ENCODE measurements at places on chromosomes 3 and 15. TPM values are rescaled to one million over a fixed set of nuclear protein-coding genes. Genes with fewer than 3 reads are reported as not detected.
A peak's percentile ranks its signal among the peaks of the same experiment; 100 is the strongest.

DNA sequence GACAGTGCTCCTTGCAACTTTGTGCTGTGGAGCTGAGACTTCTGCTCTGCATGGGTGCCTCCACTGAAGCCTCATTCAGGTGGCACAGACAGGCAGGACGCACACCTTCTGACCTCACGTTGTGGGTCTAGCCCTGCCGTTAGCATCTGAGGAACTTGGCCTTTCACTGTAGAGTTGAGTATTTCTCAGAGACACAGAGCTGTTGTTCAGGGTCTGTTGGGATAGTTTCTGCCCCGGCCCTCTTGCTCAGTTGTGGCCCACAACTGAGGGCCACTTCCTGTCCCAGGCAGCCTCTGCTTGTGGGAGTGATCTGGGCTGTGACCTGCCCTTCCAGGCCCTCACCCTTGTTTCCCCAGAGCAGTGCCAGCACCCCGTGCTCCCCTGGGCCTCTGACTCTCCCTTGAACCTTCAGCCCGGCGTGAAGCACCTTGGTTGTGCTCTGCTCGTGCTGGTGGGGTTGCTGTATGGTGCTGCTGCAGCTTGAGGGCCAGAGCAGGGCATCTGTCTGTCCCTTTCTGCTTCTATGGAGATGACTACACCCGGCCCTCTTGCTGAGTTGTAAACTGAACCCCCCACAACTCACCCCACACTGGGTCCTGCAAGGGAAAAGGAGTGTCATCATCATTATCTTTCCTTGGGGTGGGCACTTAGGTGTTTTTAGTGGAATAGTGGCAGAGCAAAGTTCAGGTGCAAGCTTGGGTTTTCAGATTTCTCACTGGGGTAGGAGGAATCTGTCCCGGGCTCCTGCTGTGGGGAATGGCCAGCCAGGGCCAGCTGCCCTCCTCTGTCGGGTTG lies 11.7 kb downstream of the BAHD1 start:
- DNase-seq, result no peak

DNA sequence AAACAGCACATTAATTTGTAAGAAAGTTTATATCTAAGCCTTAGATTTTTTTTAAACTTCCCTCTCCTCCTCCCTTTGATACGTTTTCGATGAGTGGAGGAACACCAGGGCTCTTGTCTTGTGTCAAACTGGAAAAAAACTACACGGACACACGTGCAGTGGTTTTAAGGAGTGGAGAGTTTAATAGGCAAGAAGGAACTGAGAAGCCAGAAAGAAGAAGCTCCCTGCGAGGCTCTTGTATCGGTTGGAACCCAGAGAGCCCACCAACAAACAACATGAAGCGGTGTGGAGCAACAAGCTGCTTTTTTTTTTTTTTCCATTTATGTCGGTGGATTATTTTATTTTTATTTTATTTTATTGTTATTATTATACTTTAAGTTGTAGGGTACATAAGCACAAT lies 18.6 kb downstream of the NDUFB4 start:
- no peak for DNase-seq

GRCh38 chr15:47405365-47406162 lies 311.7 kb upstream of the SEMA6D start:
- DNase-seq, result no peak

GRCh38 chr3:129018751-129019150 lies 17.6 kb downstream of the EFCC1 start:
- no peak for DNase-seq

- DNase-seq, result peak; percentile 73
Observed at GRCh38 chr3:122510878-122511535, 3.7 kb downstream of the KPNA1 start.

The MFGE8 gene
- 18.8 TPM for total RNA-seq

The KLHL6 gene
- 1.6 TPM for total RNA-seq
